ENCODE measurements at places on chromosomes 6 and 20.

GRCh38 chr6:106556368-106556960, 72.8 kb downstream of the RTN4IP1 start:
- no peak for DNase-seq

GRCh38 chr20:59434960-59435359, 134.5 kb downstream of the EDN3 start:
- DNase-seq: no peak

GRCh38 chr6:124765280-124765679, 197.0 kb upstream of the RNF217 start:
- no peak for DNase-seq

- no peak for DNase-seq
Measured at GRCh38 chr6:144349690-144350527, 64.8 kb downstream of the UTRN start.

DNA sequence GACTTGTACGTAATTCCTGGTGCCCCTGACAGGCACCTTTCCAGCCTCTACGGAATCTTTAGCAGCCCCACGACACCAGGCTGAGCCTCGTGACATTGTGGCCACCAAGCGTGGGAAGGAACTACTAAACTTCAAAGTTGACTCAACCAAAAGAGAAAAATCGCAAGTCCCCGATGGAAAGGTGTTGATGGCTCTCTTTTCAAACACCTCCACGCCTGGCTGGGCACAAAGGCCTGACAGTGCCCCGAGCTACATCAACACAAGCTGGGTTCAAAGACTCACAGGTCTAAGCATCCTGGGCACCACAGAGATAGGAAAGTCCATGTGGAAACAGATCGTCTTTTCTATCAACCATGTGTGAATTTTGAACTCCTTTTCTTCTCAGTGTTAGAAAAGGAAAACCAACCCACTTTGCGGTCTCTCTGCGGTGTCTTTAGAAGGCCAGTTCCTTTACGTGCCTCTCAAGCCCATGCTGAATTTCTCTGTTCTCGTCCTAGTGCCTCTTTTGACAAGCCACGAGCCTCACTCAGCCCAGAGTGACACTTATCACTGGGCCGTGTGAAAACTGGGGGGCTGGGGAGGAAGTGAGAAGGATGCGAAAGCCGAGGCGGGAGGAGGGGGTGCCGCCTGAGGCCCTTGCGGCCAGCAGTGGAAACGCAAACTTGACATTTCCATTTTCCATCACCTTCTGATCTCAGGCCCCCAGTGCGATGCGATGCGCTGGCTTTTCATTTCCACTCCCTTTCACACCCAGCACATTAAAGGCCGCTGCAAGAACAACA, 59.4 kb downstream of the GFOD1 start:
- peak; percentile 77 for DNase-seq

DNA sequence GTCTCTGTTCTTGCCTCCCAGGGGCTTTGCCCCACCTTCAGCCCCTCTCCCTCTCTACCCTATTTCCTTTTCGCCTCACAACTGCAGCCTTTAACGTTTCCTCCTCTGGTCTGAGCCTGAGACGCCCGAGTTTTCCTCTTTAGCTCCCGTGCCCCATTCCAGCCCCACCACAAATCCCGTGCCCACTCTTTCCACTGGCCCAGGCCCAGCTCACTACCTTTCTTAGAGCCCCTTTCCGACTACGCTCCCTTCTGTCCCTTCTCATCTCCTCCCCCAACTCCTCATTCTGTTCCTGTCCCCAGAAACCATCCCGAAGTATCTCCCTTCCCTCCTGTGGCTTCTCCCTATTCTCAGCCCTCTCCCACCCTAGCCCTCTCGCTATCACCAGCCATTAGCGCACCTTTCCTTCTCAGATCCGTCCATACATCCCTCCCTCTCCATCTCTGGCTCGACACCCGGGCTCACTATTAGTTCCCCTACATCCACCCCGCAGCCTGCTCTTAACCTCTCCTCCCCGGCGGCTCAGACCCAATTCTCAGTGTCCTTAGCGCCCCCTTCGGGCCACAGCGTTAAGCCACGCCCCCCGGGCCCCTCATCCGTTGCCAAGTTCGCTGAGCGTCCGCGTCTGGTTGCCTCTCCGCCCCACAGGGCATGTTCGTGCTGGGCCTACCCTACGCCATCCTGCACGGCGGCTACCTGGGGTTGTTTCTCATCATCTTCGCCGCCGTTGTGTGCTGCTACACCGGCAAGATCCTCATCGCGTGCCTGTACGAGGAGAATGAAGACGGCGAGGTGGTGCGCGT, 2.7 kb downstream of the SLC32A1 start:
- DNase-seq: peak; percentile 75

DNA sequence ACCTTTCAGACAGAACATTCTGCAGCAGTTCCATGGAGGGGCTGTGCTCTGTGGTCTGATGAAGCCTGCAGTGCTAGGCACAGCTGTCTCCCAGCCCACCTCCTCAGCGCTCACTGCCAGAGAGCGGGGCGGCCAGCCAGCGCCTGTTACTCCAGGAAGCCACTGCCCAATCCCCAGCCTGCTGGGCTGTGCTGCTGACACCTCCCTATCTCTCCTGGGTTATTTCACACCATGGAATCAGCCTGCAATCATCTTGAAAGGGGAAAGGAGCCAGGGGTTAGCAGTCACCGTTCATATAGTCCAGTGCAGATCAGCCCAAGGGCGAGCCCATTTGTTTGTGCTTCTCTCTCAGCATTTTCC, 46.3 kb upstream of the NHSL1 start:
- no peak for DNase-seq

DNA sequence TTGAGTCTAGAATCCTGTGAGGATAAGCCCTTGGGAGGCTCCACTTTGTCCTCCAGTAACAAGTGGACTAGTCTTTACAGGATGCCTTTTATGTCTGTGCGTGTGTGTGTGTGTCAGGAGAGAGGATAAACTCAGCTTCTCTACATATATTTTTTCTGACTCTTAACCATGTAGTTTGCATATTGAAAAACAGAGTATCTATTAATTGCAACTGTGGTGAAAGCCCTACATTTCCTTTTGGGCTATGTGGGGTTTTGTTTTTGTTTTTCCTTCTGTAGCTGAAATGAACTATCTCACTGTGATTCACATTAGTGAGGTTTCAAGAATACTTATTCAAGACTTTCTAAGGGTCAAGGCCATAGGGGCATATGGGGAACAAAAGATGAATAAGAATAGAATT, 17.7 kb downstream of the TPBG start:
- no peak for DNase-seq

GRCh38 chr6:3209114-3210023, 18.1 kb downstream of the TUBB2B start:
- peak; percentile 48 for DNase-seq

DNA sequence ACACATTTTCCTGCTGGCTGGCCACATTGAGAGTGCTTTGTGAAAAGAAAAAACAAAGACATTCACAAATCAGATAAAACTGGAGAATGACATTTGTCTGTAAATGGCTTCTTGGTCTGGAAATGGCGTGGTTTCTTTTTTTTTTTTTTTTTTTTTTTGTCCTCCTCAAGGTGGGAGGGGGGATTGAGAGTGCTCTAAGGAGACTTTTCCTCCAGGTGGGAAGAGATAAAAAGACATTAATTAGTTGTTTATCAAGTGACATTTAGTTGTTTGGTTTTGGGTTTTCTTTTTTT, 40.4 kb downstream of the GNAS start:
- no peak for DNase-seq

GRCh38 chr6:137277971-137278637, 58.9 kb upstream of the IFNGR1 start:
- DNase-seq: no peak

- no peak for DNase-seq
Measured at GRCh38 chr6:13614126-13614925, 809 bp upstream of the NOL7 start.

- DNase-seq: no peak
Measured at GRCh38 chr6:168041928-168042327, 37.1 kb downstream of the FRMD1 start.

DNA sequence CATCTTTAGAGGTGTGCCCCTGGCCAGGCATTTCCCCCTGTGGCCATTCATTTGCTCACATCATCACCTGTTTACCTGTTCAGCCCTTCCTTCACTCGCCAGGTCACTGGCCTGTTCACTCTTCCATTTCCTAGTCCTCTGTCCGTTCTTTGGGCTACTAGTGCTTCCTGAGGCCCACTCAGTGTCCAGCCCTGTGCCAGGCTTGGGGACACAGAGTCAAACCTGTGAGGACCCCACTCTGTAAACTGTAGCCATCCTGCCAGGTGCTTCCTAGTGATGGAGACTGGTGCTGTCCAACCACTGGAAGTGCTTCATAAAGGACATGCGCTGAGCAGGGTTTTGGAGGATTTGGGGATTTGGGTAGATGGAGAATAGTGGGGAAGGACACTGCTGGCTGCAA, 3.5 kb downstream of the DLGAP4 start:
- no peak for DNase-seq

DNA sequence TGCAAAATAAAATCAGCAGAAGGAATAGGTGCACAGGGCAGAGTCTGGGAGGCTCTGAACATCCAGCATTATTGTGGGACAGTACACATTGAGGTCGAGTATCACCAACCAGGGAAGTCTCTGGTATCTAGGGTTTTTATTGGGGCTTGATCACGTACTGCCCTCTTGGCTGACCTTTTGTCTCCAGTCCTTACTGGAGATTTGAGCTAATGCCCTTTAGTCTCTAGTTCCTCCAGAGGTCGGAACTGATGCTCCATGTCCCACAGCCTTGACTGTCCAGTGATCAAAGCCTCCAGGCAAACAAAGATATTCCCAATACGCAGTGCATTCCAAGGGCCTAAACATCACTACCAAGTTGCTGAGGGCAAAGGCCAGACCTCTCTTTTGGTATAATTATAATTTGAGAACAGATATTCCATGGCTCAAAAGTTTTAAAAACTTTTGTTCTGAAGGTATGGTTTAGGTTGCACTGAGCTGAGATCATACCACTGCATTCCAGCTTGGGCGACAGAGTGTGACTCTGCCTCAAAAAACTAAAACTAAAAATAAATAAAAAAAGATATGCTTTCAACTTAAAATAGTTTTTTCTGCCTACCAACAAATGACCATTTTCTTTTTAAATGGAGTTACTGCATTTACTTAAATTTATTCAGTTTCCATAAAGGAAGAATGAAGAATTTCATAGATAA, 56.9 kb upstream of the DYNLRB1 start:
- DNase-seq: no peak

DNA sequence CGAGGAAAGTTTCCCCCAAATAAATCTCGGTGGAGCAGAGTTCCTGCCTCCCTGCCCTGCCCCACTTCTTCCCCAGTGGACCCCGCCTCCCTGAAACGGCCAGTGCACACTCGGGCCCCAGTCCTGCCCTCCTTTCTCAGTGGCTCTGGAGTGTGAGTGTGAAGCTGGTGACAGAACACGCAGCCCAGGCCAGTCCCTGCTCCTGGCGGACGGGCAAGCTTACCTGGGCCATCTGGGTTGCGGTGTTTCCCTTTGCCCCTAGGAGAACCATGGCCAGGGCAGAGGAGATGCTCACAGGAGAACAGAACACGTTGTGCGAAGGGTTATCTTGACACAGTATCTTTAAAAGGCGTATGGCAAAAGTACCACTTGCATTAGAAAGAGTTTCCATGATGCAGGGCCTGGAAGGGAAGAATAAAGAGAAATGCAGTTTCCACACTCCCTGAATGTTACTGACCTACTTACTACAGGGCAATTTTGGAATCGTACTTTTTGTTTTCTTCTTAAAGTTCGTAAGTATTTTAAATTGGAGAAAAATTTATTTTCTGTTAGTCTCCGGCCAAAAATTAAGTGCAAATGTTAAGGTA, 2.8 kb downstream of the SERPINB9 start:
- no peak for DNase-seq

DNA sequence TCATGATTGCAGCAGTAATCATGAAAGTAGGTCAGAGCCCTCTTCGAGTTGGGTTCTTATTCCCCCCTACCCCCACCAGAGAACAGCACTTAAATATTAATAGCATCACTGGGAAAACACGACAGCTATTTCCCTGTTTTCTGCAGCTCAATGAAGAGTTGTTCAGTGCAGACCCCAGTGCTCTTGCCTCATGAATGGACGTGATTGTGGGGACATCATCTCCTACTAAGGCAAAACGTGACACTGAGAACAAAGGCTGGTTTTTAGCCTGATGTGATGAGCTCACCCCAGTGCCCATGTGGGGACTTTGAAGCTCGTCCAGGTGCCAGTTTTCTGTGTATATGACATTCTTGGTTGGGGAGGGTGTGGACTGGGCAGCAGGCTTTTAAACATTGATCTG, 105.9 kb downstream of the SLC35F1 start:
- DNase-seq: no peak

DNA sequence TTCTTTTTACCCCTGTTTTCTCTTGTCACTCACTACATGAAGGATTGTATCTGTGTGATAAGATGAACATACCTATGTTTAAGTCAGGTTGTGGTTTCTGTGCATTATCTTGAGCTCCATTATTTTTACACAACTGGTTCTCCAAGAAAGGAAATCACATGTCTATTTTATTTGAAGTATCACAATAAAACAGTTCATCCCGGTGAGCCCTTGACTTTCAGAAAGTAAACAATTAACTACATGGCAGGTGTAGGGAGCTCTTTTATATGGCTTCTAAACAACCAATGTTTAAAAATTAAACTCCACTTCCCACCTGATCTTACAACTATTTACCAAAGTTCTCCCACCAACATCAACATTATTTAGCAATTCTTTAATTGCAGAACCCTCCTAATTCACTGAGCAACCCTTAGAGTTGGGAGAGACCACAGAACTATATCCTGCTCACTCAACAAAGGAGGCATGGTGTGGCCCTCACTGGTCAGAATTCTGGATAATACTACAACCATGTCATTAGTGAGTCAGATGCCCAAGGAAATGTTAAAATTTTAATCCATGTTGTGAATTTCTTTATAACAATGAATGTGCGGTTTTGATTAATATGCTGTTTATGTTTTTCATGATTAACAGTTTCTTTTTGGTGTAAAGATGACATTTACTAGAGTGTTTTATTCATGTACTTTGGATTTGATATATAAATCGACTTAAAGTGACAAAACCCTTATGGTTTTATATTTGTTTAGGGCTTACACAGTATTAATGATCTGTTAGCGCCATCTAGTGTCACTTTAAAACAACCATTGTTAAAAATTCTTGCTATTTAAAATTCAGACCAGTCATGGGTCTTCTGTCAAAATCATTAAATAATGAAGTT, 50.0 kb upstream of the SCGN start:
- no peak for DNase-seq

GRCh38 chr6:16249971-16250370, 11.6 kb downstream of the GMPR start:
- DNase-seq: no peak

- DNase-seq: no peak
Measured at GRCh38 chr20:40797425-40797824, 108.4 kb upstream of the MAFB start.

DNA sequence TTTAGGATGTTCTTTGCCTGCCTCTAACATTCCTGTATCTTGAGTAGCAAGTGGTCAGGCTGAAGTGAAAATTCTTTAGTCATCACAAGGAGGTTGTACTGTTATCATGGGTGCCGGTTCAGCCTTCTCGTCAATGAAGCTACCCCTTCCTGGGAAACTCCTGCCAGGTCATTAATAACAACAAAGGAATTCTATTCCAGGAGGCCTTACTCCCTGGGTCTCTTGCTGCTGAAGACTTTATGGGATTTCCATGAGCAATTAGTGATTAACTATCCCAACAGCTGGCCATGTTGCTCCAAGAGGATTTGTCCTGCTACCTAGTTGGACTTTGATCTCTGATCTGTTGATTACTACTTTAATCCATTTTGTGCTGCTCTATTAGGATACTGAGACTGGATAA, 62.7 kb upstream of the ELOVL5 start:
- DNase-seq: no peak

GRCh38 chr6:157830354-157831017, 7.4 kb downstream of the SNX9 start:
- DNase-seq: no peak

GRCh38 chr6:28742668-28743270, 181.0 kb downstream of the TRIM27 start:
- DNase-seq: no peak
